Fibroblast of lung (primary cell): ENCODE measurements at places on chromosomes 11 and 22.

DNA sequence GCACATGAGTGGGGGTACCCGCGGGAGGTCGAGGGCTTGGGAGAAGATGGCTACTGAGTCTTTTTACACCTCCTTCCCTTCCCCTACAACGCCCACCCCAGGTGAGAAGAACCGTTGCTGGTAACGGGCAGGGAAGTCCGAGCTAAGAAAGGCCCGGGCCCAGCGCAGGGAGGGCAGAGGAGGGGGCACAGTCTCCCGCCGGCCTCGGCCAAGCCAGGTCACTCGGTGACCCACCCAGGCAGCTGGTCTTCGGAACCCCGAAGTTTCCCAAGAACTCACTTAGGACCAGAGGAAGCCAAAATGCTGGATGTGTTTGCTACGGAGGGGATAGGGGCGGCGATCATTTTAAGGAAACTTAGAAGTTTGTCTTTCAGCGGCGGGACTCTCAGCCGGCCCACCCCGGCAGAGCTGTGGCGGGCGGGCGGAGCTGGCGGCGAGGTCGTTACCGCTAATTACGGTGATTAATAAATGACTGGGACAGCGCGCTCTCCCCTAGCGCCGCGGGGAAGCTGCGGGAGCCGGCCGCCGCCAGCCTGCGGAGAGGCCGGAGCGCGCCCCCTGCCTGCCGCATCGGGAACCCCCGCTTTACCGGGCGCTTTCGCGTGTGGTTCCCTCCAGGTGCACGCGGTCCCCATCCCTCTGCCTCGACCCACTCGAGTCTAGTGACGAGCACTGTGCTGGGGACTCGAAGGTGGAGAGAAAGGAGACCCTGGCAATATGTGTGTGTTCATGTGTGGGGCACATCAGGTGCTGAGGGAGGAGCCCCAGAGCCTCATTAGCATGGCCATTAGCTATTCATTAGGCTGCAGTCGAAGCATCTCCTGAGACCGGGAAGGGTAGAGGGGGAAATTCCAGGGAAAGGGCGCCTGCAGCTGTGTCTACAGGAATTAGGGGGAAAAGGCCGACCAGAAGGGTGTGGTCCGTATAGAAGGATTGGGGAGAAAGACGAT lies 945 bp downstream of the ROBO3 start:
- DNase-seq: peak; percentile 27

DNA sequence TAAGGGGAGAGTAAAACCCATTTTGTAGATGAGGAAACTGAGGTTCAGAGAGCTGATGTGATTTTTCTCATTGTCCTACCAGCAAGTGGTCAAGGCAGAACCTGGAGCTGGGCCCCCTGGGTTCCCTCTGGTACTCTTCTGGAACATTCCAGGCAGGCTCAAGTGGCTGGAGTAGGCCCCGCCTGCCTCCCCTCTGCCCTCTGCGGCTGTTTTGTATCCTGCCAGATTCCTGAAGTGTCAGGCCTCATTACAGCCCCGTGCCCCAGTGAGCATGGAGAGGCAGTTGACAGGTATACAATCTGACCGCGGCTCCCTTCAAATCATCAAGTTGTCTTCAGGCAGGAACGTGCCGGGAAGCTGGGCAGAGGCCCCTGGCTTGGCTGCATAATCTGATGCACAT lies 94.6 kb upstream of the CD82 start:
- DNase-seq: no peak

DNA sequence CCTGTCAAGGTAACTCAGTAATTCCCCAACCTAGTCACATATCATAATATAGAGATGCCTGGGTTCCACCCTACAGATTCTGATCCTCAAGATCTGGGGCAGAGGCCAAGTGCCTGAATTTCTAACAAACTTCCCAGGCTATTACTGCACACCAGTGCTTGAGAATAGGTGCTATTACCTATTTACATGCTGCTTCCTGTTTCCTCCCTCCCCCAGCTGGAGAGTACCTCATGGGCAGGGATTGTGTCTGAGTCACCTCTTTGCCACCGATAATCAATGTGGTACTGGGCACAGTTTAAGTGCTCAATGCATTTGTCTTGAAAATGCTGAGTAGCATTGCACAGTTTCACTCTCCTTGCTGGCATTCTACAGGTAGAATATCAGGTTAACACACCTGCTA lies 582.2 kb upstream of the CADM1 start:
- DNase-seq: no peak

DNA sequence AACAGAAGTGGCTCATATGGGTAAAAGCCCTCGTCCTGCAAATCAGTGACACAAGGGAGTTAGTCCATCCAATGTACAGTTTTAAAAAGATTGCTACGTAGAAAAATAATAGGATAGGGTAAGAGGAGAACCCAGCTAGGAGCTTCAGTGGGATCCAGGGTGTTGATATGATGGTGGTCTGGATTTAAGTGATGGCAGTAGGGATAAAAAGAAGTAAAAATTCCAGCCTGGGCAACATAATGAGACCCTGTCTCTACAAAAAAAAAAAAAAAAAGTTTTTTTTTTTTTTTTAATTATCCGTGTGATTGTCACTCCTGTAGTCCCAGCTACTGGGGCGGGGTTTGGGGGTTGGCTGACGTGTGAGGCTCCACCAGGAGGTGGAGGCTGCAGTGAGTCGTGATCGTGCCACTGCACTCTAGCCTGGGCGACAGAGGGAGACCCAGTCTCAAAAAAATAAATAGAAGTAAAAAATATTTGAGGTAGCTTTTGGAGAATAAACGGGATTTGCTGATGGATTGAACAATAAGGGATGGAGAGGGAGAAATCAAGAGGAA lies 7.0 kb upstream of the L3MBTL2 start:
- DNase-seq: no peak

- no peak for DNase-seq
These were observed 3.8 kb downstream of the ARVCF start for GRCh38 chr22:20012741-20013331.

- no peak for DNase-seq
These were observed 8.1 kb downstream of the OR5A2 start for GRCh38 chr11:59418156-59418555.

GRCh38 chr11:125945011-125945796 lies 640 bp upstream of the VSIG10L2 start:
- no peak for DNase-seq

DNA sequence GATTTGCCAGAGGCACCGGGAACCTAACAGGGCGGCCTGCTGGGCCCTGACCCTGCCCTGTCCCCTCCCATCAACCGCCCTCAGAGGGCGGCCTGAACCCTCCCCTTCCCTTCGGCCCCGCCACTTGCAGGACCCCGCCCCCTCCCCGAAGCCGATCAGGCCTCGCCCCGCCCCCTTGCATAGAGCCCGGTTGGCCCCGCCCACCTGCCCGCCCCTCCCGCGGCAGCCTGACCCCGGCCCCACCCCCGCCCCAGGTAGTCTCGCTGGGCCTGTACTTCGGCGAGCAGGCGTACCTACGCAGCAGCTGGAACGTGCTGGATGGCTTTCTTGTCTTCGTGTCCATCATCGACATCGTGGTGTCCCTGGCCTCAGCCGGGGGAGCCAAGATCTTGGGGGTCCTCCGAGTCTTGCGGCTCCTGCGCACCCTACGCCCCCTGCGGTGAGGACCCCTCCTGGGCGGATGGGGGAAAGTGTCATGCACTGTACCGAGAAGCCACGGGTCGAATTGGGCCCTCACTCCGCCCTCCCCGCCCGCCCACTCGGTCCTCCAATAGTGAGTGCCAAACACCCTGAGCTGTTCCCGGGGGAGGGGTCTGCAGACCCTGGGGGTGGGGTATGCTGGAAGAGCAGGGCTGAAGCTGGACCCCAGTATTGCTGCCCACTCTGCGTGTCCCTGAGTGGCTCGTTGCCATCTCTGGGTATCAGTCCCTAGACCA lies 94.1 kb downstream of the CACNA1I start:
- no peak for DNase-seq

DNA sequence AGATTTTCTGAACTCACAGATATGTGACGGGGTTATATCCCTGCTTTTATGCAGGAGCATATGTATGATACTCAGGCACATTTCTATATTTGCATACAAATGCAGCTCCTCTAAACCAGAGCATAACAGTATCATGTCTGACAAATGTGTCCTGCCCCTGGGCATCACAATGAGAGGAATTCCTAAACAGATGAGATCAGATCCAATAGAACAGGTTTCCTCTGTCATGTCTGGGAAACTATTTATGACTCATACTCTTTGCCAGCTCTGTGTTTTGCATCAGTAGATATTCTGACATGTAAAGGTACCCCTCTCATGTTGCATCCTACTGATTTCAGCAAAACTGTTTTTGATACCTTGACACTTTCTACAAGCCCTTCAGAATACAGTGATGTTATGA lies 29.4 kb downstream of the SYT9 start:
- DNase-seq: peak; percentile 2

GRCh38 chr11:108975641-108976071 lies 310.8 kb downstream of the DDX10 start:
- no peak for DNase-seq
